HCT116 (cell line): ENCODE measurements at places on chromosomes 2 and 18. TPM values are rescaled to one million over a fixed set of nuclear protein-coding genes. Genes with fewer than 3 reads are reported as not detected.

DNA sequence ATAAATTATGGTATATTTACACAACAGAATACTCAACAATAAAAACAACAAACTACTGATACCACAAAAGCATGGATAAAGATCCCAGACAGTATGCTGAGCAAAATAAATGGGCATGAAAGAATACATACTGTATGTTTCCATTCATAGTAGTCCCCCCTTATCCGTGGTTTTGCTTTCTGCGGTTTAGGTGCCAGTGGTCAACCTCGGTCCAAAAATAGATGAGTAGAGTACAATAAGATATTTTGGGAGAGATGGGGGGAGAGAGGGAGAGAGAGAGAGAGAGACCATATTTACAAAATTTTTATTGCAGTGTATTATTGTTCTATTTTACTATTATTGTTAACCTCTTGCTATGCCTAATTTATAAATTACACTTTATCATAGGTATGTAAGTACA is 21.0 kb upstream of the TGFA start:
- DNase-seq: no peak

GRCh38 chr2:196977507-196977906 is 51.0 kb upstream of the PGAP1 start:
- no peak for DNase-seq

ZC3H6 gene
- 7.0 TPM for total RNA-seq

RTKN gene
- total RNA-seq: 94.0 TPM

DNA sequence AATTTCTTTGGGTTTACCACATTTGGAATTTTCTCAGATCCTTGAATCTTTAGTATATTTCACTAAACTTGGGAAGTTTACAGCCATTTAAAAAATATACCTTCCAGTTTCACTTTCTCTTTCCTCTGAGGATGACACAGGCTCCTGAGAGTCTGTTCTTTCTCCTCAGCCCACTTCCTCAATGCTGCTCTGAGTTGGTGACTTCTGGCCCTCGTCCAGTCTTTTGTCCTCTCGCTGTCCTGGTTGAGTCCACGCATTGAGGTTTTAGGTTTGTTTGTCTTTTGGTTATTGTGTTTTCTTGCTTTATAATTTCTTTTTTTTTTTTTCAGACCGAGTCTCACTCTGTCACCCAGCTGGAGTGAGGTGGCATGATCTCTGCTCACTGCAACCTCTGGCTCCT is 40.7 kb upstream of the GALR1 start:
- DNase-seq: no peak

- DNase-seq: no peak
Measured at GRCh38 chr2:18677280-18677679, 87.9 kb upstream of the NT5C1B start.

CCDC74B gene
- total RNA-seq: 3.2 TPM

GRCh38 chr2:26875065-26875634 is 27.2 kb downstream of the DPYSL5 start:
- no peak for DNase-seq

DNA sequence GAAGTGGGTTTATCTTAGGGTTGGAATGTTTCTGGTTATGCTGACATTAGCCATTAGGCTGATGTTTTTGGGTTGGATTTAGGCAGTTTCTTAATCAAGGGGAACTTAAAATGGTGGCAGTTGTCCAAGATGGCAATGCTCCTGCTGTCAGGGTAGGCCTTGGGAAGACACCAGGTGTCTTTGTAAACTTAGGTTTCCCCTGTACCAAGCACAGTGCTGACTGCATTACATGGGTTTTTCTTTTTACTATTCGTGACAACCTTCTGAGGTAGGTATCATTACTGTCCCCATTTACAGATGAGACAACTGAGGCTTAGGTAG is 528 bp upstream of the ATG16L1 start:
- no peak for DNase-seq

DNA sequence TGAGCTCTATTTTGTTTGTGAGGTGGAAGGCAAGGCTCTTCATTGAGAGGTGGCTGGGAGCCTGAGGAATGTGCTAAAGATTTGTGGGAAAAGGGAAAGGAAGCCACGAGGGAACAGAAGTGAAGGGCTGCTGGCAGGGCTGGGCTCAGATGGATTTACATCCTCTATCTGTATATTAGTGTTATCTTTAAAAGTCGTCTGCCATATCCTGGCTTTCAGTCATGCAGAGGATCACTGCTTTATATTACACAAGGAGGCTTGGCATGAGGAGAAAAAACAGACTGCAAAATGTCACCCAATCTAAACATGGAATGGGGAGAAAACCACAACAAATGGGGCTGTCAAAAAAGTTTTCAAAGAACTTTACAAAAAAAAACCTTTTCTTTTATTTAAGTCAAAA is 434.4 kb downstream of the HRH4 start:
- no peak for DNase-seq

SPP2 gene
- total RNA-seq: not detected

DNA sequence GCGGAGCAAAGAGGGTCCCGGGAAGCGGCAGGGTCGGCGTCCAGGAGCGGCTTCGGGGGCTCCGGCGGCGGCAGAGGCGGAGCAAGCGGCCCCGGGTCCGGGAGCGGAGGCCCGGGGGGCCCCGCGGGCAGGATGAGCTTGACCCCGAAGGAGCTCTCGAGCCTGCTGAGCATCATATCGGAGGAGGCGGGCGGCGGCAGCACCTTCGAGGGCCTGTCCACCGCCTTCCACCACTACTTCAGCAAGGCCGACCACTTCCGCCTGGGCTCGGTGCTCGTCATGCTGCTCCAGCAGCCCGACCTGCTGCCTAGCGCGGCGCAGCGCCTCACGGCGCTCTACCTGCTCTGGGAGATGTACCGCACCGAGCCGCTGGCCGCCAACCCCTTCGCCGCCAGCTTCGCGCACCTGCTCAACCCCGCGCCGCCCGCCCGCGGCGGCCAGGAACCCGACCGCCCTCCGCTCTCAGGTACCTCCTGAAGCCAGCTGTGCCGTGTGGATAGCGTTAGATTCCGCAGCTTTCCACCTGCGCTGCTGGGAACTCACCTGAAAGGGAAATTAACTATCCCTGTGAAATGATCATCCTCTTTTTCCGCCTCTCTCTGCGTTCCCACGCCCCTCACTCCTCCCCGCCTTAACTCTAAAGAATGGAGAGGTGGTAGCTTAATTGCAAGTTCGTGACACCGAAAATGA is 472 bp downstream of the CNOT11 start:
- DNase-seq: no peak

GRCh38 chr2:199784512-199784911 is 66.5 kb downstream of the FTCDNL1 start:
- DNase-seq: no peak

DNA sequence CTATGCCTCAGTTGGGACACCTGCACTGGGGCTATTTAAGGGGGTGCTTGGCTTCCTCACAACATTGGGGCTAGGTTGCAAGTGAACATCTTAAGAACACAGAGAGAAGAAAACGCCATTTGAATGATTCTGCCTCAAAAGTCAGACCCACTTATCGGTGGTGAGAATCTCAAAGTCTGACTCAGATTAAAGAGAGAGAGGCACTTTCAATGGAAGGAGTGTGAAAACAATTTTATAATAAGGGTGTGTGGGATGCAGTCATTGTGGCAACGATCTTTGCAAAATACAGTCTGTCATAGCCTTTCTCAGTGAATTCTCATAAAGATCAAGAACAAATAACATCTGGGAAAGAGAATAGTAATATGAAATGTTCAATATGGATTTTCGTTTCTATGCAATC is 41.8 kb downstream of the CCDC102B start:
- DNase-seq: no peak

- no peak for DNase-seq
Measured at GRCh38 chr18:32621034-32621433, 150.4 kb upstream of the GAREM1 start.

GRCh38 chr2:62506421-62506750 is 391 bp upstream of the TMEM17 start:
- no peak for DNase-seq

DNA sequence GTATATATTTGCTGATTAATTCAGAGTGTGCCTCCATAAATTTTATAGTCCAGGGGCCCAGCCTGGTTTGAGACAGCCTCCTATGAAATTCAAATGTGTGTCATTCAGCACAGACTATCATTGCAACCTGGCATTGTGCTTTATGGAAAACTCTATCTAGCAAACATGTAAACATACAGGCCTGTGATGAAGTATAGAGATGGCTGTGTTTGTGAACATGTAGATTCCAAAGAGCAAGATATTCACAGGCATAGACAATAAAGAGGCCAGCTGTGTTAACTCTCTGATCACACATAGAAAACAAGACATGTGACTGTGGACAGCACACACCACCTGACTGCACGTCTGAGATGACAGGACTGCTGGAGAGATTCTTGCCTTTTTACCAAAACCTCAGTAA is 297.9 kb downstream of the EN1 start:
- DNase-seq: no peak

DNA sequence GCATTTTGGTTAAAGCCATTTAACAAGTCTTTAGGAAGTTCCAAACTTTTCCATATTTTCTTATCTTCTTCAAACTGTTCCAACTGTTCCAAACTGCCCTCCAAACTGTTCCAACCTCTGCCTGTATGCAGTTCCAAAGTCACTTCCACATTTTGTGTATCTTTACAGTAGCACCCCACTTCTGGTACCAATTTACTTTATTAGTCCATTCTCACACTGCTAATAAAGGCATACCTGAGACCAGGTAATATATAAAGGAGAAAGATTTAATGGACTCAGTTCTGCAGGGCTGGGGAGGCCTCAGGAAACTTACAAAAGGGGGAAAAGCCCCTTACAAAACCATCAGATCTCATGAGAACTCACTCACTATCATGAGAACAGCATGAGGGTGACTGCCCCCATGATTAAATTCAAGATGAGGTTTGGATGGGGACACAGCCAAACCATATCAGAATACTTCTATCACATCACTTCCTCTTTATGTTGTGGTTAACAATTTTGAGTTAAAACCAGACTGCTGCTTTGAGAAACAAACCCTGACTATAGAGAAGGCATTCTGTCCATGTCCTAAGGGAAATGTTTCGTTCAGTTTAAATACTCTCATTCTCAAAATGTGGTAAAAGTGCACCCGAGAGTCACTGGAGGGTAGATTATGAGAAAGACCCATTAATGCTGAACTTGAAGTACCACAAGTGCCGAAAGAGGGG is 11.0 kb downstream of the IL18R1 start:
- DNase-seq: no peak

- no peak for DNase-seq
Measured at GRCh38 chr2:241107031-241107783, 5.1 kb upstream of the MTERF4 start.

IAH1 gene
- 35.1 TPM for total RNA-seq

INO80B gene
- total RNA-seq: 24.0 TPM

- DNase-seq: no peak
Measured at GRCh38 chr18:4823091-4823490, 368.0 kb upstream of the DLGAP1 start.

- no peak for DNase-seq
Measured at GRCh38 chr2:144152817-144153271, 367.1 kb downstream of the ZEB2 start.

BZW1 gene
- total RNA-seq: 454 TPM

DNA sequence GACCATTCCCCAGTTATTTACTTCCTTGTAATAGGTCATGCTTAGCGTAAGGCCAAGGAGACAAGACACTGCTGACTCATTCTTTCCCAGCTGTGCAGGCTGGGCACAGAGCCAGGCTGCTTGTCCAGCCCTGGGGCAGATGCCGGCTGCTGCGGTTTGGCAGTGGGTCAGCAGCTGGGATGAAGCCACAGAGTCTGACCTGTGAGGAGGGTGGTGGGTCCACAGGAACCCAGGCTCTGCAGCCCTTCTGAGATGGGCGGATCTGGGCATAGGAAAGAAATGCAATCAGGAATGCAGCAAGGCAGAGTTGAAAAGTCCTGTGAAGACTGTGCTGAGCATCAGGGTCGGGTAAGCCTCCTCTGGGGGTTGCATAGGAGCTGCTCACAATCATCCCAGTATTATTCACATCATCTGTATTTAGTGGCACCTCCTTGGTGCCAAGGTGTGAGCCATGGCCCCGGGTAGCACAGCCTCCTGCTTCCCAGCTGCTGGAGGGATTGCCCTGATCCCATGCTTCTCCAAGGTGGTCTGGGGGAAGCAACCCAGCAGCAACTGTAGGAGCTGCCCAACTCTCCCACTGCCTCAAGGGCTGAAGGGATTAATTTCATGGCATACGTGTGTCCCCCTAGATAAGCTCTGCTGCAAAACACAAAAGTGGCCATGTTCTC is 139.0 kb downstream of the DDX1 start:
- DNase-seq: peak; percentile 81

- DNase-seq: peak; percentile 10
Measured at GRCh38 chr2:149167001-149167780, 128.7 kb downstream of the LYPD6B start.

RBKS gene
- 2.4 TPM for total RNA-seq

SRD5A2 gene
- not detected for total RNA-seq

- no peak for DNase-seq
Measured at GRCh38 chr18:27608742-27609141, 423.6 kb upstream of the CHST9 start.

DNA sequence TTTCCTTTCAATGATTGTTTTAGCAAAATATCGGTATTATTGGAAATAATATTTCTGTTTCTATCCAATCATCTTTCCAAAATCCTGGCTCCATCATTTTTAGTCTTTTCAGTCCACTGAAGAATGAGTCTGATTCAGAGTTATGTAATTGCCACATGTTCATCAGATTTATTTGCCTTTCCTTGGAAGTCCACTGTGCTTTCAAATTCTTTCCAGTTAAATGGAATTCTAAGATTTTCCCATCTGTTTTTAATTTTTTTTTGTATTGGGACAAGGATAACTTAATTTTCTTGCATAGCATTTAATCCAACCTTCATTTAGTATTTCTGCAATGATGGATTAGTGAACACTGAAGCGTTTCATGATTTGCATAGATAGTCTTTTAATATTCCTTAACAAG is 521.5 kb upstream of the NRXN1 start:
- DNase-seq: no peak

GRCh38 chr2:234797566-234798250 is 154.1 kb upstream of the SH3BP4 start:
- no peak for DNase-seq

ARHGAP25 gene
- 0.27 TPM for total RNA-seq

GRCh38 chr2:178365116-178365515 is 85.9 kb downstream of the PRKRA start:
- no peak for DNase-seq

GRCh38 chr2:73205611-73206010 is 3.2 kb downstream of the NOTO start:
- no peak for DNase-seq

IL1RL2 gene
- total RNA-seq: not detected

NR4A2 gene
- total RNA-seq: 17.9 TPM
